ENCODE measurements at places on chromosomes 2 and 18. TPM values are rescaled to one million over a fixed set of nuclear protein-coding genes. Genes with fewer than 3 reads are reported as not detected.

The REG1B gene
- not detected for polyA plus RNA-seq

The GALNT5 gene
- polyA plus RNA-seq = 0.05 TPM

The FOXI3 gene
- polyA plus RNA-seq = 1.1 TPM

The CNDP1 gene
- not detected for polyA plus RNA-seq

The GALM gene
- 9.6 TPM for polyA plus RNA-seq

The SPR gene
- 9.5 TPM for polyA plus RNA-seq

The RSAD2 gene
- polyA plus RNA-seq = not detected

The SERPINB12 gene
- polyA plus RNA-seq = not detected

The TUBB6 gene
- 136 TPM for polyA plus RNA-seq

The TWIST2 gene
- polyA plus RNA-seq = 7.0 TPM

The TUBA4B gene
- 0.17 TPM for polyA plus RNA-seq

The ICOS gene
- polyA plus RNA-seq = not detected

The PID1 gene
- polyA plus RNA-seq = 2.2 TPM

The TRIM43 gene
- polyA plus RNA-seq = not detected

The CFAP53 gene
- polyA plus RNA-seq = 0.23 TPM

The SH3BP4 gene
- polyA plus RNA-seq = 15.1 TPM

The FBLN7 gene
- polyA plus RNA-seq = 0.16 TPM

The NLRC4 gene
- polyA plus RNA-seq = 0.38 TPM

The ITPRIPL1 gene
- polyA plus RNA-seq = 5.3 TPM

The GCG gene
- not detected for polyA plus RNA-seq

The SLC30A3 gene
- polyA plus RNA-seq = 6.0 TPM

The MEIS1 gene
- not detected for polyA plus RNA-seq

The RTTN gene
- polyA plus RNA-seq = 7.3 TPM

The ARMC9 gene
- 29.2 TPM for polyA plus RNA-seq

The ALPP gene
- polyA plus RNA-seq = not detected

The RAX gene
- 0.16 TPM for polyA plus RNA-seq

The LMAN2L gene
- polyA plus RNA-seq = 11.8 TPM

The RIT2 gene
- polyA plus RNA-seq = 9.5 TPM

The CPO gene
- 0.90 TPM for polyA plus RNA-seq

The EVX2 gene
- polyA plus RNA-seq = not detected

The NFATC1 gene
- 3.9 TPM for polyA plus RNA-seq

The SOX11 gene
- 33.2 TPM for polyA plus RNA-seq

The NAT8 gene
- polyA plus RNA-seq = not detected

The AQP12A gene
- not detected for polyA plus RNA-seq

The LYPD6B gene
- polyA plus RNA-seq = 3.6 TPM

The PROKR1 gene
- polyA plus RNA-seq = 1.1 TPM

The CDH2 gene
- polyA plus RNA-seq = 15.2 TPM

The SAG gene
- not detected for polyA plus RNA-seq

The DLGAP1 gene
- polyA plus RNA-seq = 17.0 TPM

The GAL3ST2 gene
- polyA plus RNA-seq = not detected

The SLC4A3 gene
- polyA plus RNA-seq = 3.9 TPM

The CNGA3 gene
- not detected for polyA plus RNA-seq

The HDLBP gene
- polyA plus RNA-seq = 230 TPM

The RETSAT gene
- 2.6 TPM for polyA plus RNA-seq

The TXNDC2 gene
- polyA plus RNA-seq = 0.16 TPM

The CIB4 gene
- polyA plus RNA-seq = not detected

The LOXL3 gene
- polyA plus RNA-seq = 4.4 TPM

The SLC5A7 gene
- polyA plus RNA-seq = not detected

The EFEMP1 gene
- 9.1 TPM for polyA plus RNA-seq

Measured in GM23338 (cell line).